NCI-H1092 (cell line): ENCODE measurements at places on chromosomes 7 and 10.

DNA sequence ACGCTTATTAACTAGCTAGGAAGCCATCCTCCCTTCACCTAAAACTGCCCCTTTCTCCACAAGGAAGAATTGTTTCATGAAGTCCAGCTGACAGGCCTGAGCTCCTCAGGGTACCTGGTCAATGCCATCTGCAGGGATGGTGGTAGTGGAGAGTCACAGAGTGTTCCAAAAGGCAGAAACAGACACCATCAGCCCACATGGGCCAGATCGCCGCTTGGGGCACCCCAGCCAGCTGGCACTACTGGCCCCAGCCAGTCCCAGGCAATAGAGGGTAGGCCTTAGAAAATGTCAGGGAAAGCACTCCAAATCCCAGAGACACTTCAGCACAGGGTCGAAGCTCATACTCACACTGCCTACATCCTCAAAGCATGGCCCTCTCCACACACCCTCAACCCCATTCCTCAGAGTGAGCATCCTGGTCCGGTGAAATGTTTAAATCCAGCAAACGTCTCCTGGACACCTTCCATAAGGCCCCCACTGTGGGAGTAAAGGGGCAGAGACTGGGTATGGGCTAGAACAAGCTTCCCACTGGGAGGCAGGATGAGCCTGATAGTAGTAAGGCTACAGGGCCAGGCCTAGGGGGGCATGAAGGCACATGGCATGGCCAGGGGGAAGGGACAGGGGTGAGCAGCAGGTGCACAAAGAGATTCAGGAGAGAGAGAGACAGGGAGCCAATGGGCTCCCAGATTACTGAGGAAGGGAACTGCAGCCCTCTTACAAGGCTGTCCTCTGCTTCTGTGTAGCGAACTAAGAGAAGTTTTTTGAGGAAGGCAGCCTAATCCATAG lies 1.9 kb downstream of the LRRC20 start:
- no peak for DNase-seq

GRCh38 chr7:44212018-44212417 lies 11.2 kb downstream of the YKT6 start:
- no peak for DNase-seq

DNA sequence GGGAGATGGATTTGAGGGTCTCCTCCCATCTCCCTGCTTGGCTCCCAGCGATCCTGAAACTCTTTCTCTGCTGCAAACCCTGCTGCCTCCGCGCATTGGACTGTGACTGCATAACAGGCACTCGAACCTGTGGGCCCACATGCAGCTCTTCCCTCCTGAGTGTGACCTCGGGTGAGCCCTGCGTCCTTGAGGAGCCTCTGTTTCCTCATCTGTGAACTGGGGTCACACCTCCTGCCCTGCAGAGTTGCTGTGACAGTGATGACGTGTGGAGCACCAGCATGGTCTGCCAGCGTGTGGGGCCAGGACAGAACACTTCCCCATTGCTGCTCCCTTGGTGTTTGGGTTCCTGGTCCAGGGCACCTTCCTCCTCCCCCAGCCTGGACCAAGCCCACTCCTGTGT lies 46.9 kb upstream of the PSMG3 start:
- no peak for DNase-seq

DNA sequence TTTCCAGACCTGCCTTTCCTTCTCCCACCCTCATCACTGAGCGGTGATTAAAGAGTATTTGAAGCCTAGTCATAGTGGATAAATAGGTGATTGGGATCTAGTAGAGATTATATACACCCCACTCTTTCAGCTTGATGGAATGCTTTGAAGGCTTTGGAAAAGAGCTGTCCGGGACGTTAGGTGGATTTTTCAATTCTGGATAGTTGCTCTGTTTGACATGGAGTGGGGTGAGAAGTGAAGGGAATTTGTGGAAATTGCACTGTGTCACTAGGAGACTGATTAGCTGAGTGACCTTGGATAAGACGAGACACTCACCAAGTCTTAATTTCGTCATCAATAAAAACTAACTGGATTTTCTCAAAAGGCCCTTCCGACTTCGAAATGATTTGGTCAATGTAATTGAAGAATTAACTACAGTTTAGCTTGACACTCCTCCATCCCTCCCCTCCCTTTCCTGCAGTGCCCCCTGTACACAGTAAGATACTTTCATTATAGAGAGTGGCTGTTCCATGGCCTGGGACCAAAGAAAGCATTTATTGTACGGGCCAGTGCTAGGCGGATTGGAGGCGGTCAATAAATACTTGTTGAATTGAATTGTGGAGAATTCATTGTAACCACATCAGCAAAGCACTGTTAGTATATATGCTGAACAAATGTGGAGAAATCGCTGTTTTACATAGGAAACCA lies 962 bp downstream of the ZKSCAN1 start:
- DNase-seq, result no peak

DNA sequence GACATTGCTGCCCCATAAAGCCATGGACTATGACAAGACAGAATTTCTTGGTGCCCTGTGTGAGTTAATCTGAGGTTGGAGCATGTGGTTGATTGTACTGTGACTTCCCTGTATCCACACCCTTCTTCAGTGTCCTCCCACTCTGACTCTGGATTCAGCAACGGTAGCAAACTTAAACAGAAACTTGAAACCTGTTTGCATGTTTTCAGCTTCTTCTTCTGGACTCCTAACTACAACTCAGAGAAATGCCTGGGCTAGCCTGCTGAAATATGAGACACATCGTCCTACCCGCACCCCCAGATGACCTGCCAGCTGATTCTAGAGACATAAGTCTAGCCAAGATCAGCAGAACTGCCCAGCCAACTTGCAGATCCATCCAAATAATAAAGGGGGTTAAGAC lies 78.4 kb downstream of the IPMK start:
- no peak for DNase-seq

GRCh38 chr7:118615681-118616080 lies 391.2 kb downstream of the ANKRD7 start:
- no peak for DNase-seq

GRCh38 chr7:91080351-91080750 lies 183.9 kb upstream of the FZD1 start:
- no peak for DNase-seq

GRCh38 chr7:5621776-5622175 lies 159.7 kb downstream of the RNF216 start:
- no peak for DNase-seq

- DNase-seq, result peak; percentile 31
Measured at GRCh38 chr10:97791824-97792721, 20.3 kb upstream of the SFRP5 start.

DNA sequence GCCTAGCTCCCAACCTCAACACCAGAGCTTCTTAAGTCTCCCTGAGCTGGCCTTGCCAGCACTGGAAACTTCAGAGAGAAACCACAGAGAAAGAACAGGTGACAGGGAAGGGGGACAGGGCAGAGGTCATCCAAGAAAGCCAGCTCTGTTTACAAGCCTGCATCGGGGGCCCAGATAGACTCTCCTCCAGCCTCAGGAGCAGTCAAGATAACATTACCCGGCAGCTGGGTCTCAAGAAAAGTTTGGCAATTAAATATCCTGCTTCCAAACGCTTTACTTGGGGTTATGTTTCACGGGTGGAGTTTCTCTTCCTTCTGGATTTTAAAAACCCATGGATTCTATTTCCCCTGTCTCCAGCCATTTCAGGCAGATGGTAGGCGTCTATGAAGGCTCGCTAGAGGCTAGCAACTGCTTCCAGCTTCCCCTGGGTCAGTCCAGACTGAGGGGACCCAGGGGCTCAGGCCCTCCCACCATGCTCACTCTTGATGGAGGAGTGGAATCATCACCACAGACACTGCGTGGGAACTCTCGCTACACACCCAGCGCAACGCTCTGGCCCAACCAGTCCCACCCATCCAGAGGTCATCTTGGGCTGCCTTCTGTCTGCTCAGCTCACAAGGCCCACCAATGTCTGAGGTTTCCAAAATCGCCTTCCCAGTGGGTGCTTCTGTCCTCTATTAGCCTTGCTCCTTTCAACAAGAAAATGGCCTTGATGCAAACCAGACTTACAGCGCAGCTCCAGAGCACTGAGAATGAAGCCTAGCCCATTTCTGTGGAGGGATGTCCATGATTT lies 48.8 kb downstream of the SH3PXD2A start:
- DNase-seq, result no peak

DNA sequence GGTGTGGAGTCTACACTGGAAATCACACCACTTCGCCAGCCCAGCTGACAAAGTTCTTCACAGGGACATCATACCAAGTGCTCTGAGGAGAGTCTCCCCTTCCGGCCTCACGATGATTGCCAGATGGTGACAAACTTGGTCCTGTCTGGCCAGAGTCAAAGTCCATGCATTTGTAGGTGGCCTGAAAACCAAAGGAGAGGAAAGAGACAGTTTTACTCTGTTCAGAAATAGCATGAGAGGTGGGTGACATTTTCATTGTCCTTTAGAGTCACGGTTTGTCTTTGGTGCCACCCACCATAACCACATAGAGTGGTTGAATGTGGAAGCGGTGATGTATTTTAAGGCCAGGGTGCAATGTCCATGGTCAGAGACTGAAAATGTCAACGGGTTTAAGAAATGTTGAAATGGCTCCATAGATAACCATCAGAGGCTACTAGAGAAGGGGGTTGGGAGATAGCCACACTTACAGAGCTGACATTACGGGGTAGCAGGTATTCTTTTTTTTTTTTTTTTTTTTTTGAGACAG lies 33.0 kb downstream of the BTBD16 start:
- DNase-seq, result no peak

DNA sequence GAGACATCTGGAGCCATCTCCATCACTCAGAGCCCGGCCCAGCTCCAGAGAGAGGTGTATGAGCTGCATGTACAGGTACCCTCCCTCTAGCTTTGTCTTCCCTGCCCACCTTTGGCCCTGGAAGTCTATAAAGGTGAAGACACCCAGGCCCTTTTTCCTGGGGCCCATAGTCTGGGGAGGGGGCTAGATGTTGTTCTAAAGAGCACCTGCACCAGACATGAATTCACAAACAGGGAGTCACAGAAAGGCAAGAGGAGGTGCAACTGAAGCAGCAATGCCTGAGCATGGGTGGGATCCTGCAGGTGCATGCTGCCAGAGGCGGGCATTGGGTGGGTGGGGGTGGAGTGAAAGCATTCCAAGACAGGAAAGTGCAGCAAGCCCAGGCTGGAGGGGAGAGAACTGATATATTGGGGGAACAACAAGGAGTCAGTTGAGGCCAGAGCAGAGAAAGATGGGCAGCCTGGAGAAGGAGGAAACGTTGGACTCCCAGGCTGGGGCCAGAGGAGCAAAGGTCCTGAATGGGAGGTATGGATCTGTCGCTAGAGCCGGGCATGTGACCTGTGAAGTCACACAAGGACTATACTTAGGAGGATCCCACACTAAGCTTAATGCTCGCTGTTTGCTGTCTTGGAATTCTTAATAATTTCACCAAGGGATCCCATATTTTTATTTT lies 11.7 kb downstream of the CDHR1 start:
- no peak for DNase-seq

- no peak for DNase-seq
Measured at GRCh38 chr10:78570633-78571235, 498.0 kb upstream of the ZMIZ1 start.

- DNase-seq, result no peak
Measured at GRCh38 chr7:52507546-52508255, 527.7 kb upstream of the POM121L12 start.

- no peak for DNase-seq
Measured at GRCh38 chr7:105638334-105638733, 57.0 kb upstream of the EFCAB10 start.

- no peak for DNase-seq
Measured at GRCh38 chr10:9922126-9922870, 1095.4 kb upstream of the CELF2 start.

- DNase-seq, result no peak
Measured at GRCh38 chr7:17436126-17436525, 137.7 kb downstream of the AHR start.

- no peak for DNase-seq
Measured at GRCh38 chr10:23512355-23513058, 73.6 kb downstream of the OTUD1 start.

DNA sequence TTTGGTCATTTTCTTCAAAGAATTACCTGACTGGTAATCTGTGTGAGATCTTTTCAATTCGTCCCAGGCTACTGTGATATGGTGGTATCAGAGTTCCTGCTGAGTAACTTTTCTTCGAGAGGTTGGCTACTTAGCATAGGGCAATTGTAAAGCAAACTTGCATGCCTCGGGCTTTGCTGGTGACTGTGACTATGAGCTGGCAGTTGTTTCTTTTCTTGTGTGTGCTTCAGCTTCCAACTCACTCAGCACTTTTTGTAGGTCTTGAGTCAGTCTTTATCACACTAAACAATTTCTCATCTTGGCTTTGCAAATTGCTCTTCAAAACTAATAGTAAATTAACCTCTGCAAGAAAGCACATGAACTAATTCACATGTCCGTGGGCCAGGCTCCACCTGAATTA lies 44.3 kb downstream of the PRR15 start:
- no peak for DNase-seq

GRCh38 chr7:125061776-125062397 lies 132.3 kb upstream of the POT1 start:
- no peak for DNase-seq

DNA sequence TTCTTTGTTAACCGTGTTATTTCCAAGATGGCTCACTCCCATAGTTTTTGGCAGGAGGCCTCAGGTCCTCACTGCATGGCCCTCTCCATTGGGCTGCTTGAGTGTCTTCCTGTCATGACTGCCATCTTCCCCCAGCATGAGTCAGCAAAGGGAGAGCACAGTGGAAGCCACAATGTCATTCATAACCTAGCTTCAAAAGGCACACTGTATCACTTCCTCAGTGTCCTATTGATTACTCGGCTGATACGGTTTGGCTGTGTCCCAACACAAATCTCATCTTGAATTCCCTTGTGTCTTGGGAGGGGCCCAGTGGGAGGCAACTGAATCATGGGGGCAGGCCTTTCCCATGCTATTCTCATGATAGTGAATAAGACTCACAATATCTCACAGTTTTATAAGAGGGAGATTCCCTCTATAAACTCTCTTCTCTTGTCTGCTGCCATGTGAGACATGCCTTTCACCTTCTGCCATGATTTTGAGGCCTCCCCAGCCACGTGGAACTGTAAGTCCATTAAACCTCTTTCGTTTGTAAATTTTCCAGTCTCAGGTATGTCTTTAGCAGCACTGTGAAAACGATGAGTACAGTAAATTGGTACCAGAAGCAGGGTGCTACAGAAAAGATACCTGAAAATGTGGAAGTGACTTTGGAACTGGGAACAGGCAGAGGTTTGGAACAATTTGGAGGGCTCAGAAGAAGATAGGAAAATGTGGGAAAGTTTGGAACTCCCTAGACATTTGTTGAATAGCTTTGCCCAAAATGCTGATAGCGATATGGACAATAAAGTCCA lies 106.5 kb downstream of the PRLHR start:
- DNase-seq, result no peak

DNA sequence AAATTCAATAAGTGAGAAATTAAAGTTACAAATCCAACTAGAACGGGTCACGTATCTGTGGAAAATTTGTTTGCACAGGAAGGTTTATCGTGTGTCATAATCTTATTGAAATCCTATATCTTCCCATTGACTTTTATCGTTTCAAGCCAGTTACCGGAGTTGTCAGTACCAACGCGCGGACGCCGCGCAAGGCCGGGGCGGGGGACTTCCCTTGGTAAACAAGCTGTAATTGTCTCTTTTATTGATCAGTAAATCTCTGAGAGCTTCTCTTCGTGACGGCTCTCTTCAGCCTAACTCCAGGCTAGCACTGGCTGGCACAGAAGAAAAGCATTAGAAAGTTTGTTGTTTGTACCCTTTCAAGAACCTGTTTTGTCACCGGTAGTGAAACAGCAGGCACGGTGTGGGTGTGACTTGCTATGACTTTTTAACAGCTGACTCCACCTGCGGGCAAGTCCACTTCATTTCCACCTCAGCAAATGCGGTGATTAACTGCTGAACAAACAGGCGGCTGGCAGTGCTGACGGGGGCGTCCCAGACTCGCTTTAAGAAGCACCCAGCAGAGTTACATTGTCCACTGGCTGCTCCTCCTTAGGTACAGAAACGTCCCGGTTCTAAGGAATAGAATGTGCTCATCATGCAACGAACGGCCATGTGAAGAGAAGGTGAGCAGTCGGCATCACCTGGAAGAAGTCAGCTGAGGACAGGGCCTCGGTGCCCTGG lies 215.8 kb downstream of the MAD1L1 start:
- DNase-seq, result no peak
